Endothelial cell (in vitro differentiated cells): ENCODE measurements at places on chromosomes 12 and 14.

GRCh38 chr12:75864161-75864560 lies 167.4 kb downstream of the PHLDA1 start:
- no peak for DNase-seq

DNA sequence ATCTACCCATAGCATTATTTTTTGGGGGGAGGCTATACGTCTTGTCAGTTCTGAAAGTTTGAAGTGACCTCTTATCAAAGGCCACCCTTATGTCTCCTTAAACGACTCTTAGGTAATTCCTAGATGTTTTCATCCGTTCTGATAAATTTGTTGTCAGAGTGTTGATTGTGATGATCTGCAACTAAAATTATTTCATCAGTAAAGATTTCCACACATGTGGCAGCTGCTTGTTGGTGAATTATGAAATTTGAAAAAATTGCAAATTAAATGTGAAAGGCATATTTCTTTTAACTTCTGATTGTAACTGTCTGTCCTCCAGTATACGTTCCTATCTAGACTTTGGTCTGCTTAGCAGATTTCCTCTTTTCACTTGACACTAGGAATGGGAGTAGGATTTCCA lies 1.4 kb downstream of the ADIPOR2 start:
- DNase-seq: no peak

DNA sequence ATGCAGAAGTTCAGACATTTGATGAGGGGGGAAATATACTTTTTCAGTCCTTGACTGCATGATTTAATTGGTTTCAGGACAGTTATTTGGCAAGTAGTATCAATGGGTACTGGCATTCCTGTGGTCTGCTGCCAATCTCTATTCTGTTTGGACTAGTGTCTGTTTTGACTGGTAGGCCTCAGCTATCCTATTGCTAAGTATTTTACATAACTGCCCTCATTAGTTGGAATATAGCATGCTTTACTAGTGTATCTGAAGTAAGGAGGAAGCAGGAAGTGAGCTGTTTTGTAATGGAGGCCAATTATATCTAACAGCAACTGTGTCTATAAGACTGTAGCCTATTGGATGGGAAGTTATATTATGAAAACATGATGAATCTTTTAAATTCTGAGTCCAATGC lies 104.3 kb downstream of the FLRT2 start:
- DNase-seq: no peak

DNA sequence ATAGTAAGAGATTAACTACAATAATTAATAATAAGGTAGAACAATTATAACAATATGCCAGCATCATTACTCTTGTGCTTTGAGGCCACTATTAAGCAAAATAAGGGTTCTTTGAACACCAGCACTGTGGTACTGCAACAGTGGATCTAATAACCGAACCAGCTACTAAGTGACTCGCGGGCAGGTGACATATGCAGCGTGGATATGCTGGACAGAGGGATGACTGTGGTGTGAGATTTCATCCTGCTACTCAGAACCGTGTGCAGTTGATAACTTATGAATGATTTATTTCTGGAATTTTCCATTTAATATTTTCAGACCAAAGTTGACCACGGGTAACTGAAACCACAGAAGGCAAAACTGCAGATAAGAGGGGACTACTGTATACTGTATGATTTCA lies 34.4 kb downstream of the BMAL2 start:
- no peak for DNase-seq

GRCh38 chr12:89179983-89180382 lies 172.3 kb downstream of the DUSP6 start:
- no peak for DNase-seq

GRCh38 chr12:51865757-51866270 lies 17.3 kb upstream of the FIGNL2 start:
- no peak for DNase-seq

DNA sequence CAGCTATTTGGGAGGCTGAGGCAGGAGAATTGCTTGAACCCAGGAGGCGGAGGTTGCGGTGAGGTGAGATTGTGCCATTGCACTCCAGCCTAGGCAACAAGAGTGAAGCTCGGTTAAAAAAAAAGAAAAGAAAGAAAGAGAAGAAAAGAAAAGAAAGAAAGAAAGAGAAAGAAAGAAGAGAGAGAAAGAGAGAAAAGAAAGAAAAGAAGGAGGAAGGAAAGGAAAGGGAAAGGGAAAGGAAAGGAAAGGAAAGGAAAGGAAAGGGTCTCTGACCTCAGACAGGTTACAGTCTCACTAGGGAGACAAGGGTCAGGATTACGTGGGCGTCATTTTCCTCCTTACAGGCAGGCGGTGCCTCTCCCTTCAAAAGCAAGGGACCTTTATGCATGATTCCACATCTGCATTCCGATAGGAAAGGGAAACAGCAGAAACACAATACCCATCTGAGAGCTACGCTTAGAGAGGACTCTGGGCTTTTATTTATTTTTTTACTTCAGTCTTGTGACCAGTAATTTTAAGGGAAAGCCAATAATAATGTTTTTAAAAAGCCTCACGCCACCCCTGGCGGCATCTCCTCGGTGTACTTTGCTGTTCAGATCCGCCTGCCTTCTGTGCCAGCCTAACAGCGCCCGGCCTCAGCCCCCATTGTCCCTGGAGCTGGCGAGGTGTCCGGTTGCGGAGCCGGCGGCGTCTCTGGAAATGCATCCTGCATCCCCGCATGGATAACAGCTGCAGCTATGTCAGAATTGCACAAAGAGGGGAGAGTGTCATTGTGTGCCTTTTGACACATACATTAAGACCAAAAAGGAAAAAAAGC lies 945 bp upstream of the HIP1R start:
- peak; percentile 80 for DNase-seq

DNA sequence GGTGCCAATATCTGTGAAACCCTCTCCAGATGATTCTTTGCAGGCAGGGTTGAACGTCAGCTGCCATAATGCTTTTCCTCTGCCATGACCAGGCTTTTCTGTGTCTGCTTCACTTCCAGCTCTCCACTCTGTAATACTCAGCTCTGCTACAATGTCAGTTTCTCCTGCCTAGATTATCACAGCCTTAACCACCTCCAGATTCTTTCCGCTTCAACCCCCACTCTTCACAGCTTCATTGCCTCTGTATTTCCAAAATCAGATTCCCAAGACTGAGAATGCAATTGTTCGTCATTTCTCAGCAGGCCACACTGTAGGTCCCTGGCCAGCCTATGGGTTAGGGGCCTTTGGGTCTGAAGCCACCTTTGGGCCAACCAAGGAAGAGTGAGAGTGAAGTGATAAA lies 73.7 kb upstream of the SCN8A start:
- no peak for DNase-seq

- DNase-seq: peak; percentile 55
Measured at GRCh38 chr12:40622246-40622838, 69.9 kb upstream of the CNTN1 start.

DNA sequence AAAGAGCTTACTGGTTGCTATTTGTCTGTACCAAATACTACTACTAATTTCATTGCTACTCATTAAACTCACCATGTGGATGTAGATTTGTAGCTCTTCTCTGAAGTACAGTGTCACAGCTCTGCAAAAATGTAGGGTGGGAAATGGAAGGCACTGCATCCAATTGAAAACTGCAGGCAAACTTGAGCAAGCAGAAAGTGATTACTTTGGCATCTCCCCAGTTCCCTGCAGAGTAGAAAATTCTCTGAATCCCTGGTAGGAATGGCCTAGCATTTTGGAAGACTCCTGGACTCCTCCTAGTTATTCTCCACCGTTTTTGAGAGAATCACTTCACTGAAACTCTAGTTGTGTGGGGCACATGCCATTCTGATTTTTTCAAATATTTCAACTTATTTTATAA lies 239.1 kb downstream of the DIO2 start:
- no peak for DNase-seq

GRCh38 chr12:16323638-16324037 lies 23.8 kb upstream of the MGST1 start:
- no peak for DNase-seq

DNA sequence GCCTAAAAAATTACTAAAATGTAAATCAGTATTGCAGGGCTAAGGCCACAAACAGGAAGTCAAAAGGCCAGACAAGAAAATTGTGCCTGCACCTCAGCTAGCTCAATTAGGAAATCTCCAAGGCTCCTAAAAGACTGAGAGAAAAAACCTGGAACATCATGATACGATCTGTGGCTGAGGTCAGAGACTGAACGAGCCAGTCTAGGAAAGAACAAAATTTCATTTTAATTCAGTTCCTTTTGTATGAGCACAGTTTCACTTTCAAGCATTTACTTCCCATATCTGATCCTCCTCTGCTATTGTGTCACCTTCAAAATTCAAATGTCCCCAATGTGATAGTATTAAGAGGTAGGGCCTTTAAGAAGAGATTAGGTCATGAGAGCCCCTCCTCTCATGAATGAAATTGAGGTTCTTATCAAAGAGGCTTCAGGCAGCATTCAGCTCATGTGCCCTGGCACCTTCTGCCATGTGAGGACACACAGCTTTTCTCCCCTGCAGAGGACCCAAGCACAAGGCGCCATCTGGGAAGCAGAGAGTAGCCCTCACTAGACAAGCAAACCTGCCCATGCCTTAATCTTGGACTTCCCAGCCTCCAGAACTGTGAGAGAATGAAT lies 14.8 kb downstream of the PRKAB1 start:
- no peak for DNase-seq

GRCh38 chr12:29733060-29733459 lies 50.7 kb downstream of the TMTC1 start:
- no peak for DNase-seq

- DNase-seq: no peak
Measured at GRCh38 chr14:58082491-58083098, 69.4 kb downstream of the ARMH4 start.

DNA sequence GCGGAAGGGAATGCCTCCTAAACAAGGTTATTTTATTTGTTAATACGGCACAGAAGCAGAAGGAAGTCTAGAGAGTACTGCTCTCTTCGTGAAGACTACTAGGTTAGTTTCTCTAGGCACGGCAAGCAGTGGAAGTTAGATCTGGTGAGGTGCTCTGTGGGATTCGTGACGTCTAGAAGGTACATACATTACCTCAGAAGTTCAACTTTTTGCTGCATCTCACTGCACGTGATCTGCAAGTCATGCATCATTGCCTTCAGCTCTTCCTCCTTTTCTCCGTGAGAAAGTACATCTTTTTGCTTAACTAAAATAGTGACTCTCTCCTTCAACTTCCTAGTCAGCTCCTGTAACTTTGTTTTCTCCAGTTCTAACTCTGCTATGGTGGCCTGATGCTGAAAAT lies 74.7 kb downstream of the NIN start:
- no peak for DNase-seq

- no peak for DNase-seq
Measured at GRCh38 chr14:32513571-32514009, 184.5 kb downstream of the AKAP6 start.

- peak; percentile 57 for DNase-seq
Measured at GRCh38 chr12:94603434-94604365, 46.7 kb downstream of the TMCC3 start.

GRCh38 chr12:2537868-2538541 lies 256.8 kb upstream of the FKBP4 start:
- DNase-seq: no peak

DNA sequence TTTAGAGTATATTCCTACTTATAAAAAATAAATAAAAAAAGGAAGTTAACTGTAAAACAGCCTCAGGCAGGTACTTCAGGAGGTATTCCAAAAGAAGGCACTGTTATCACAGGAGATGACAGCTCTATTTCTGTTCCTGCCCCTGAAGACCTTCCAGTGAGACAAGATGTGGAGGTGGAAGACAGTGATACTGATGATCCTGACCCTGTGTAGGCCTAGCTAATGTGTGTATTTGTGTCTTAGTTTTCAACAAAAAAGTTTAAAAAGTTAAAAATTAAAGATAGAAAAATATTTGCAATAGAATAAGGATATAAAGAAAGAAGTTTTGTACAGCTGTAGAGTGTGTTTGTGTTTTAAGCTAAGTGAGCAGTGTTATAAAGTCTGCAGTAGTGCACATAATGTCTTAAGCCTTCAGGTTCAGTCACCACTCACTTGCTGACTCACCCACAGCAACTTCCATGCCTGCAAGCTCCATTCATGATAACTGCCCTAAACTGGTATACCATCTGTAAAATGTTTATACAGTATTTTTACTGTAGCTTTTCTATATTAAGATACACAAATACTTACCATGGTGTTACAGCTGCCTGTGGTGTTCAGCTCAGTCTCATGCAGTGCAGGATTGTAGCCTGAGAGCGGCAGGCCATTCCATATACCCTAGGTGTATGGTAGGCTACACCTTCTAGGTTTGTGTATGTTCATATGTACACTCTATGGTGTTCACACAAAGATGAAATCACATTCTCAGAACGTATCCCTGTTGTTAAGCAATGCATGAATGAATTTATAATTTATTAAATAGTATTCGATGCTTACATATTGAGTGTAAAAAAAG lies 121.1 kb downstream of the ANO6 start:
- no peak for DNase-seq

GRCh38 chr14:69863083-69863482 lies 16.1 kb upstream of the SMOC1 start:
- DNase-seq: no peak

GRCh38 chr12:57497223-57498131 lies 9.6 kb downstream of the MARS1 start:
- DNase-seq: no peak

- DNase-seq: no peak
Measured at GRCh38 chr12:77590306-77590705, 240.4 kb upstream of the NAV3 start.
